ENCODE measurements at places on chromosomes 2 and 18.
A peak's percentile ranks its signal among the peaks of the same experiment; 100 is the strongest.

DNA sequence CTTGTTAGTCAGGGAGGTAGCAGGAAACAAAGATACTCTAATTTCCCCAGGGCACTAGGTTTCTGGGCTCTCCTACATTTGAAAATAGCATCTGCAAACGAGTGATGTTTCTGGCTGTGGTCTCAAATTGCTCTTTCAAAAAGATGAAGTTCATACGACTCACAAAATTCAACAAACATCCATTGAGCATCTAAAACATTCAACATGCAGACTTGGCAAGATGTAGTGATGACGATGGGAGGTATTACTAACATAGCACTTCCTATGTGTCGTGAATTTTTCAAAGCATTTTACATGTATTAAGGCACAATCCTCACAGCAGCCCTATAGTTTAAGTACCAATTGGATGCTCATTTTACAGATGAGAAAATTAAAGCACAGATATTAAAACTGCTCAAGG is 5.2 kb downstream of the CCBE1 start:
- no peak for ATAC-seq

- ATAC-seq: no peak
These were observed 303.6 kb upstream of the ID2 start for GRCh38 chr2:8378016-8378810.

DNA sequence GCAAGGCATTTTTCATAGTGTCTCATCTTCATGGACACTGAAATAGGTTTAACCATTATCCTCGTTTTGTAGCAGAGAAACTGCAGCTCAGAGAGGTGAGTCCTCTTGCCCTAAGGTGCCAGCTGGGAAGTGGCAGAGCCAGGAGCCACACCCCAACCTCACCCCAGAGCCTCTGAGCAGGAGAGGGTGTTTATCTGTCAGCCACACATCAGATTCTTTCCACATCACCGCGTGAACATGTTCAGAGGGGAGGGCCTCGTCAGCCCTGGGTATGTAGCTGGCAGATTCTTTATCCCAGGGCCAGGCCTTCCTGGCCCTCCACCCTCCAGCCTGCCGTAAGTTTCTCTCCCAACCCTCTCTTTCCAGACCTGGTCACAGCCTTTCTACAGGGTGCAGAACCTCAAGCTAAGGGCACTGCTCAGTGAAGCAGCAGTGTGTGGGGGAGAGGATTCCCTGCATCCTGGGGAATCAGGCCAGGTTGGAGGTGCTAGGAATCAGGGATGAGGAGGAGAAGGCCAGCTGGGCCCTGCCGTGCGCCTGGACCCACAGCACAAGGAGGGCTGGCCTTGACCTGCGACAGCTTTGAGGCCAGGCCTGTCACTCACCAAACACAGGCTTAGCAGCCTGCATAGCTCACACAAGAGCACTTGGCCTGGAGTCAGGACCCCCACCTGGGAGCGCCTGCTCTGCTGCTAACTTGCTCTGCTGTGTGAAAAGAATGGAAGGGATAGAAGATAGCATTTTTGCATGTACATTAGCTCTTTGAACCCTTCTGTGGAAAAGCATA is 111.3 kb upstream of the MCFD2 start:
- no peak for ATAC-seq

- ATAC-seq: no peak
These were observed 21.2 kb downstream of the ATP6V1C2 start for GRCh38 chr2:10742666-10743065.

DNA sequence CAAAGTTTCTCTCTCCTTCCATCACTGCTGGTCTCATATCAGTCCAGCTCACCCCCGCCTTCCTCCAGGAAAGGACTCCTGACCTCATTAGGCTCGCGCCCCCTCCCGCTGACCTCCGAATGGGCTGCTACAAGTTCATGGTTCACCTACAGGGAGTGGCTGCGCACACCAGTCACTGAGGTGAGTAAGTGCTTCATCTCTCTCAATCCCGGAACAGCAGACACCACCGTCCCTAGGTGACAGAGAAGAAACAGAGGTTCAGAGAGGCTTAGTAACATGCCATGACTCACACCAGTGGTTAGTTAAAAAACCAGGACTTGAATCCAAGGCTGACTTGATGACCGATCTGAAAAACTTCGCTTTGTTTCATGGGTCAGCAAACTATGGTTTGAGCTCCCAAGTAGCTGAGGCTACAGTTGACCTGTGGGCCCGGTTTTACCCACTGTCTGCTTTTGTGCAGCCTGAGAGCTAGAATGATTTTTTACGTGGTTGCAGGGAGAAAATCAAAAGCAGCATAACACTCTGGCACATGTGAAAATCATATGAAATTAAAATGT is 42.0 kb downstream of the ZFP36L2 start:
- peak; percentile 100 for ATAC-seq

DNA sequence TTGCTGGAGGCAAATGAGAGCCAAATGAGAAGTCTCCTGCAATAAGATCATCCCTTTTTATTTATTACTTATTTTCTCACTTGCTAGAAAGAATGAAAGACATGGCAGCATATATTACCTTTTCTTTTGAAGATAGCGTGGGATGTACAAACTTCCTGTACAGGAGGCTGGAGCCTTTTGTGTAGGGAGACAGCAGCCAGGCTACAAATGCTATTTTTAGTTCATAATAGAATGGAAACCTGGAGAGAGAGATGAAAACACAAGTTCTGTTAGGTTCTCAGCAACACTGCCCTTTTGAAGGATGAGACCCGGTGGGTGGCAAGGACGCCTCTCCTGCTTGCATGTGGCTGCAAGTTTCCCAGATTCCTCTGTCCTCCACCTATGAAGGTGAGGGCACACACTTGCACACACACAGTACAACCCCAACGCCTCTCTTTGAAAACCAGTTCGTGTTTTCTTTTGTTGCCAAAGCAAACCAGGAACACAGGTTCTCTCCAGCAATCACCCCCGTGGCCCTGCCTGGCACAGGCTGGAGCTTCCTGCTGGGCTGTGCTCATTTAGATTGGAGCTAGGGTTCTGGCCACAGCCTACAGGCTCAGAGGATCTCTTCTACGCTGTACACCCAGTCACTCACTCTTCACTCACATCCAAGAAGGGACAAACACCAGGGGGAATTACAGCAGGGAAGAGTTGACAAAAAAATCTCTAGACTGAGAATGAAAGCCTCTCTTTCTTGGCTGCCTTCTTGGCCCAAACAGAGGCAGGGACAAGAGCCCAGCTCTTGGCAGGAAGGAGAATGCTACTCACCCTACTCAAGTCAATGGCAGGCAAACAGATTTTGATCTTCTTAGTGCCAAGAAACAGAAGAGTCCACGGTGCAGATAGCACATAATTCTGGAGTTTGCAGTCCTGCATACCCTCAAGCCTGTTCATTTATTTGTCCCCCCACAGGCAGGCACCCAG is 55.6 kb downstream of the MRPL35 start:
- no peak for ATAC-seq

DNA sequence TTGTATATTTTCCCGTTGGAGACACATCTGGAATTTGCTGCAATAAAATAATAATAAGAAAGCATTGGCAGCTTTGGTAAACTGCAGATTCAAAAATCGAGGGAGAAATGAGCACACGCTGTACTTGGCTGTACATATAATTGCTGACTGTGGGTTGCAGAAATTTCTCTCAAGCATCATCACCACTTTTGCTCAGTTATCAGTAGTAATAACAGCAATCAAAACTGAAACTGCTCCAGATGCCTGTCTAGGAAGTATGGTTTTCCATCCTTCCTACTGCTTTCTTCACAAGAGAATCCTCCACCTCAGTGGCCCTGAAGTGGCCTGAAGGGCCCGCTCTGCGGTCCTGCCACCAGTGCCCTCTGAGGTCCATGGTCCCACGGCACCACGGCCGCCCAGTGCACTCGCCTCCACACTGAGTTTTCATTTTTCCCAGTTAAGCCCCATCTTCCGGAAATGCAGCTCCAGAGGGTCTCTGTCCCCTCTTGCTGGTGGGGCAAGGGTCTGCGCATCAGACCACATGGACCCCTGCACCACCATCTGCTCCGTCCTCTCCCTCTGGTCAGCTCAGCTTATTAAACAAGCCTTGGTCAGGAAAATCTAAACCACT is 3.9 kb downstream of the DUSP28 start:
- no peak for ATAC-seq

GRCh38 chr18:486929-487740 is 13.4 kb downstream of the COLEC12 start:
- no peak for ATAC-seq

- ATAC-seq: no peak
These were observed 73.8 kb downstream of the KCNG2 start for GRCh38 chr18:79871481-79872091.

DNA sequence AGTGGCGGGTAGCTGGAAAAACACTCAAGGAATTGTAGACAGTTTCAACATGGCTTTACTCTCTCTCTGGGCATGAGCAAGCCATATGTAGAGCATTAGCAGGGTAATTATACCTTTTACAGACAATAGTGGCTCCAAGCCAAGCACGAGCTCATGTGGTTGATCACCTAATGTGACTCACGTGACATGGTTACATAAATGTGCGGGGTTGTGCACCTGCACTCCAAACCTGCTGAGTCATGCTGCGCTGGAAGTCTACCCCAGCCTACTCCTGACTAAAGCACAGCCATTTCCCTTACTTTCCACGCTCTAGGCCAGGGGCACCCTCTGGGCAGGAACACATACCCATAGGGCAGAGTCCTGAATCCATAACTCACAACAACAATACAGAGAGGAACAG is 232.8 kb downstream of the MBD5 start:
- no peak for ATAC-seq

DNA sequence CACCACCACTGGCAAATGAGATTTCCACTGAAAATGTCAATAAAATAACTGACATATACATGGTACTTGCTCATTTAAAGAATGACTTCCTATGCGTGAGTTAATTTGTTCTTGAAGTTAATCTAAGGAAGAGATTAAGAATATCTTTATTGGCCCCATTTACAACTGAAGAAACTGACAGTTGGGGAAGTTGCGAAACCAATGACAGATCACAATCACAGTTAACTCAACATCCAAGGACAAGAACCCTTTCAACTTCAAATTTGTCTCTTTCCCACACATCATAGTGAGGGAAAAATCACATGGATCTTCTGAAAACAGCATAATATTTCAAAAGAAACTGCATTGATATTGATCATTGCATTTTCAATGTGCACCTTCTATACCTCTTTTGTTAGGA is 565.4 kb downstream of the IRS1 start:
- no peak for ATAC-seq

DNA sequence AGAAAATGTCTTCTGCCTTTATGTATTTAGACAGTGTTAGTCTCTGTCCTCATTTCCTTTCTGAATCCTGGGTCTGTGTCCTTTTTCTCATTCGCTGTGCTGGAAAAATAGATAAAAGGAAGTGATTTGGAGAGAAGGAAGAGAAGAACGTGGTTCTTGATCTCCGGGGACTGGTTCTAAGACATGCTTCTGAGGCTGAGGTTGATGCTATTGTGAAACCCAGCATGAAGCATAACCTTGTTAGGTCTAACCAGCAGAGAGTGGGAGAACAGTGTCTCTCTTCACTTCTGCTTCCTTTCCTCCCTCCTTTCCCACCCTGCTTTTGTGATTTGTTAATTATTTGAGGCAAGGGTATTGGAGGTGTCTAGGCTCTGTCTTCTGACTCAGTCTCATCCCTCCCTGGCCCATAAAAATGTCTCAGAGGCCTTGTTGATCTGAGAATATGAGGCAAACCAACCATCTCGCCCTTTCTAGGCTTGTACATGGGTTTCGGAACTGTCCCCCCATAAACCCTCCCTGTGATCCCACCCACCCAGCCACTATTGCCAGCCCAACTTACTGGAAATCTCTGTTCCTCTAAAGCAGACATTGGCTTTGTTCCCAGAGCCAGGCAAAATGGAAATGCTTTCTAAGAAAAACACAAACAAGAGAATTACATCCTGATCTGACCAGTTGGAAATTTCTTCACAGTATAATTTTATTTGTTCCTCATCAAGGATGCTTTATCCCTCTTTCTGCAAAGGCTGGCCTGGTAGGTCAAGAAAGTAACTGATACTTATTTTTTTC is 360.6 kb upstream of the TNP1 start:
- no peak for ATAC-seq

GRCh38 chr2:14292964-14293363 is 339.6 kb upstream of the LRATD1 start:
- ATAC-seq: no peak

DNA sequence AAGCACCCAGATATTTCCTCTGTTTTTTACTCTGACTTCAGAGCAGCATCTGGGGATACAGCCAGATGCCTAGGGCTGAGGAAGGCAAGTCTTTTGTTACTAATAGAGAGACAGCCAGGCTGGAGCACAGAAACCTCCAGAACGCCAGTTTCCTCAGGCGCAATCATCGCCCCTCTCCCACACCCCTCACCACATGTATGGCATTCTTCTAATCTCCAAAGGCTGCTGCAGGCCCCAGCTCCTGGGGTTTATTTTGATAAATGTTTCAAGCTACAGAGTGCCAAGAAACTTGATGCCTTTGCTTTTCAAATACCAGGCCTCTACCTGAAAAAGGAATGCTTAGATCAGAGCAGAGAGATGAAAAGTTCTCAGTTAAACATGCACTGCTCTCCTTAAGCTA is 283.6 kb downstream of the RBM43 start:
- no peak for ATAC-seq

DNA sequence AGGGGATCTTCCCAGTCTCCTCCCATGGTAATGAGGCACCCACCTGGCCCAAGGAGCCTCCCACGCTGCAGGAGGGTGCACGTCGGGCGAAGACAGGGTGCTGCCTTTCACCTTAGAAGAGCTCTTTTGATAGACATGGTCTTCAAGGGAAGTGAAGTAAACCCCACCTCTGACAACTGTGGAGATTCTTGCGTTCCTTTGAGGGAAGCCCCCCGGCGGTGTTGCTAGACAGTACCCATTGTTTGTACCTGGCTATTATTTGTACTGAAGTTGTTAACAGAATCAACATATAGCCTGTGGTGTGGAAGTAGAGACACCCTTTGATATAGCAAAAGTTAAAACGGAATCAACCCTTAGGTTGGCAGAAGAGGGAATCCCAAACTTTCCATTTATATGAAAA is 648.0 kb downstream of the GALR1 start:
- no peak for ATAC-seq

GRCh38 chr2:25587361-25587760 is 86.0 kb downstream of the DTNB start:
- peak; percentile 18 for ATAC-seq

DNA sequence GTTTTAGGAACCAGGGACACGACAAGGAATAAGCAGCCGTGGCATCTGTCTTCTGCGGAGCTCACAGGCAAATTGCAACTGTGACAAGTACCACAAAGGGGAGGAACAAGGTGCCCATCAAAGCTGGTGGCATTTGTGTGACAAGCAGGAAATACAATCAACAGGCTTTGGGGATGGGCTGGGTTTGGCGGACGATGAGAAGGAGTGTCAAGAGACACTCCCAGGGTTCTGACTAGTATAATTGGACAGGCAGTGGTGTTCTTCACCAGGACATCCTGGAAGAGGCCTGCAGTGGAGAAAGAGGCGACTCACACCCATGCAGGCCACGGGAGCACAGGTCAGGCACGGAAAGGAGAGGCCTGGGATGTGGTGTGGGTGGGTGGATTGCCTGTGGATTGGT is 14.2 kb upstream of the SPATA3 start:
- ATAC-seq: no peak

- no peak for ATAC-seq
These were observed 16.7 kb upstream of the GTF2A1L start for GRCh38 chr2:48600917-48601316.

GRCh38 chr2:95234286-95234785 is 27.0 kb downstream of the ZNF892 start:
- no peak for ATAC-seq

GRCh38 chr2:200411831-200412230 is 98.0 kb downstream of the KCTD18 start:
- no peak for ATAC-seq
